Hematopoietic multipotent progenitor cell (in vitro differentiated cells): ENCODE measurements at places on chromosomes 12 and 14. TPM values are rescaled to one million over a fixed set of nuclear protein-coding genes. Genes with fewer than 3 reads are reported as not detected.

TAMALIN gene
- 26.7 TPM for total RNA-seq

SLC24A4 gene
- 0.54 TPM for total RNA-seq

GNG2 gene
- 12.7 TPM for total RNA-seq

LHX5 gene
- not detected for total RNA-seq

BIN2 gene
- total RNA-seq, result 36.1 TPM

DCN gene
- not detected for total RNA-seq

STON2 gene
- total RNA-seq, result 74.6 TPM

ART4 gene
- 0.27 TPM for total RNA-seq

NOVA1 gene
- total RNA-seq, result 0.27 TPM

GRCh38 chr12:73361864-73362230 lies 1089.7 kb downstream of the TRHDE start:
- no peak for DNase-seq

DNA sequence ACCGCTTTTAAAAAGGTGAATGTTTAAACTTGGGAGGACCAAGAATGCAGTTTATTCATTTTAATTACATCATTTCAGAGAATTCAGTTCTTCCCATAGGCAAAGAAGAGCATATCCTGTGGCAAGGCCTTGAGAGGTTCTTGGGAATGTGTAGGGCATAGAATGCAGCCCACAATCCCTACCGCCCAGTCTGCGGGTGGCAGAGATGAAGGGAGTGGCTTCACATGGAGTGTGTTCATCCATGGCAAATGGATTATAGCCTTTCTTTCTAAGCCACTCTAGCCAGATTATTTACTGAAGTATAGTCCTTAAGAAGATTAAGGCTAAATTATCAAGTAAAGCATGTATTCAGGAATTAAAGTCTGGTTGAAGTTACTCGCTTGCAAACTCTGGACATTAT lies 97.4 kb downstream of the TSPAN8 start:
- no peak for DNase-seq

- no peak for DNase-seq
These were observed 102.9 kb downstream of the CCER1 start for GRCh38 chr12:90851800-90852718.

GRCh38 chr14:105918496-105919262 lies 392.3 kb downstream of the TMEM121 start:
- DNase-seq, result no peak

GRCh38 chr14:63578300-63578699 lies 35.1 kb upstream of the PPP2R5E start:
- DNase-seq, result no peak

DNA sequence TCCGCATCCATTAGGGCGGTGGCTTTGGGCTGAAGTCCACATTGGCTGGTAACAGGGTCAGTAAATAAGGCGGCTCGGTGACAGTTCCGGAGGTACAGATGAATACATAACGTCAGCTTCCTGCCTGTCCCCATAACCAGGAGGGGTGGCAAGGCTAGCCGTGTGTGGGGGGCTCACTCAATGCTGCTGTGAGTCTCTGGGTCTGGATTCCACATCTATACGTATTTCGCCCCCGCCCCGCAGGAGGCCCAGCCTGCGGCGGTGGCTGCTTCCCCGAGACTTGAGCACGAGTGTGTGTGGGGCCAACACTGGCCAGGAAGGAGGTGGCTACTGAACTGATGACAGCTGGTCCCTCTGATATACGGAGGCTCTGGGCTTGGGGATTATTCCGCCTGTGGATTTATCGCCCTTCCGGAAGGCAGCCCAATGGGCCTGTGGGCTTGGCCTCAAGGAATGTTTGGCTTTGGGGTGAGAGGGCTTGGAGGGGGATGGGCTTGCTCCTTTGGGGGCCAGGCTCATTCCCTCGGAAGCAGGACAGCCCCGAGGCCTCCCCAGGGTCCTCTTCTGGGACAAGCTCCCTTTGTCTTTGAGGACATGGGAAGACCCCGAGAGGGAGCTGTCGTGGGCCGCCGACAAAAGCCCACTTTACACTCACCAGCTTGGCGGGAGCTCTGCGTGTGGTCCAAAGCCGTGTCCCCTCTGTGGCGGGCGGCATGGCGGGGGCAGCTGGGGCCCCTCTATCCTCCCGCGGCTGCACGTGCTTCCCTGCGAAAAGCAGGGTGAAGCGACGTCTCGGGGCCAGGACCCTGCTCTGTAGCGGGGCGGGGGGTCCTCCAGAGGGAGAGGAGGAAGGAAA lies 82.1 kb downstream of the KIF26A start:
- DNase-seq, result no peak

- DNase-seq, result no peak
These were observed 23.8 kb upstream of the ELK3 start for GRCh38 chr12:96170328-96170727.

DNA sequence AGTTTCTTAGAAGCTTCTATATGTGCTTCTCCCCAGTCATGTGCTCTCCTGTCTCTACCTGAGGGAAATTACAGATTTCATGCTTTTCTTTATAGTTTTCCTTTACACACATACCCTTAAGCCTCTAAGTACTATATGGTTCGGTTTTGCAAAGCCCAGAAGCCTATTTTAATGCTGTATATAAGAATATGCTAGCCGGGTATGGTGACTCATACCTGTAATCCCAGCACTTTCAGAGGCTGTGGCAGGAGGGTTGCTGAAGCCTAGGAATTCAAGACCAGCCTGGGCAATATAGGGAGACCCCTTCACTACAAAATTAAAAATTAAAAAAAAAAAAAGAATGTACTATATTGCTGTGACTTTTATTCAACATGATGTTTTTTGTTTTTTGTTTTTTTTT lies 15.4 kb downstream of the DGLUCY start:
- no peak for DNase-seq

DNA sequence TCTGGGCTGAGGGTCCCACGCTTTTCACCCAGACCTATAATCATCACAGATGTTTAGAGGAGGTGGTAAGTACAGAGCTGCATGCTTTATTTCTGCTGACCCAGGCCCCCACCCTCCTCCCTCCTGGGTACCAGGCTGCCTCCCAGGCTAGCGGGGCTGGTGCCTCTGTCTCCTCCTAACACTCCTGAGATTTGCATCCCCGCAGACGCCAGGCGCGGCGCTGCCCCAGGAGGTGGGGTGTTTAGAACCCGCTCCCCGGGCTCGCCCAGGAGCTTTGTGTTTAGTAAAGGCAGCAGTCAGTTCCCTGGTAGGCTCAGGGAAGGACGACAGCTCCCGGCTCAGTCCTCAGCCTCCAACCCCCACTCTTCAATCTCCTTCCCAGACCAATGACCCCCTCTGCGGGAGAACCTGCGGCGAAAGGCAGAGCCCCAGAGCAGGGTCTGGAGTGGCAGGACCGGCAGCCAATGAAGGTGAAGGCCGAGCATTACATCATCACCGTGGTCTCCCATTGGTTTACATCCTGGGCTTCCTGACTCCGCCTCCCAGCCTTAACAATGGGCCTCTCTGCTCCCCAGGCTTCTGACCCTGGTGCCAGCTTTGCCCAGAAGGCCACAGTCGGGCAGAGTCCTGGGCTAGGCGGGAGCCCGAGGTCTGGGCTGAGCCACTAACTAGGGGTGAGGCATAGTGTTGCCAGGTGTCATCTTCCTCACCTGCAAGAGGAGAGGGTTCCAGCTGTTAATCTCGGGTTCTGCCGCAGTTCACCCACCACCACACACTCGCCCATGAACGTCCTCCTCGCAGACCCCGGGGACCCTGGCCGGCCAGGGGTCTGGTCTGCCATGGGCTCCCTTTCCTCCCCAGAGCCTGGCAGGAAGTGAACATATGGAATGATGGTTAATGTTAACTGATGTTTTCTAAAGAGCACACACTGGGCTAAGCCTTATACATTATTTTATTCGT lies 57.5 kb downstream of the CALM1 start:
- DNase-seq, result no peak

DNA sequence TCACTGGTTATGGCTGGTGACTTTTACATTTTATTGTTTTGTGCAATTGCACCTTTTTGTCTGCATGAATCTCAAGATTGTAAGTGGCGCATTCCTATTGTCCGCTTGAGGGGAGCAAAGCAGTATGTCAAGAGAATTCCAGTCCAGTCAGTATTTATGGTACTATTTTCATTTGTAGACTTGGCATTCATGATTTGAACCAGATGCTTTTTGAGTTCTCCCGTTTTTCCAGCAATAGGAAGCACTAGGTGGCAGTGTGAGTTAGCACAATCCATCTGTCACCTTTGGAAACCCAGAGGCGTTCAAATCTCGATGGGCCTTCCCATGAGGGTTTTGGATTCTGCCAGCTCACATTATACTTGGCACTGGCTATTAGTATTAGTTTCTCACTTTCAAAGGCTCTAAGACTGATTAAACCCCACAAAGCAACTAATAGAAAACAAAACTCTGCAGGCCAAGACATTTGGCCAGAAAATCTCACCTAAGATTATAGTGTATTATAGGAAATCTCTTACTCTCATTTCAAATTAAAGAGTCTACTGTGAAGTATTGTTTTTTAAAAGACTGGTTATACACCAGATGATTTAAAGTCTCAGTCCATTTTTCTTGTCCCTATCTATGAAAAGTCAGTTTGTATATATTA lies 2.2 kb downstream of the DACT1 start:
- no peak for DNase-seq

DNA sequence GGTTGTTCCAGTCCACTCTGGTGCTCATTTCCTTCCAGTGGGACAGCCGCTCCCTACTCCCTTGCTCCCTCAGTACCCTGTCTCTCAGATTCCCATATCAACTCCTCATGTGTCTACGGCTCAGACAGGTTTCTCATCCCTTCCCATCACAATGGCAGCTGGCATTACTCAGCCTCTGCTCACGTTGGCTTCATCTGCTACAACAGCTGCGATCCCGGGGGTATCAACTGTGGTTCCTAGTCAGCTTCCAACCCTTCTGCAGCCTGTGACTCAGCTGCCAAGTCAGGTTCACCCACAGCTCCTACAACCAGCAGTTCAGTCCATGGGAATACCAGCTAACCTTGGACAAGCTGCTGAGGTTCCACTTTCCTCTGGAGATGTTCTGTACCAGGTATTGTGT lies 69.9 kb downstream of the RAD52 start:
- DNase-seq, result no peak

- no peak for DNase-seq
These were observed 160.1 kb downstream of the STXBP6 start for GRCh38 chr14:24889843-24890242.

GRCh38 chr14:61197416-61197815 lies 83.7 kb downstream of the TMEM30B start:
- no peak for DNase-seq

DNA sequence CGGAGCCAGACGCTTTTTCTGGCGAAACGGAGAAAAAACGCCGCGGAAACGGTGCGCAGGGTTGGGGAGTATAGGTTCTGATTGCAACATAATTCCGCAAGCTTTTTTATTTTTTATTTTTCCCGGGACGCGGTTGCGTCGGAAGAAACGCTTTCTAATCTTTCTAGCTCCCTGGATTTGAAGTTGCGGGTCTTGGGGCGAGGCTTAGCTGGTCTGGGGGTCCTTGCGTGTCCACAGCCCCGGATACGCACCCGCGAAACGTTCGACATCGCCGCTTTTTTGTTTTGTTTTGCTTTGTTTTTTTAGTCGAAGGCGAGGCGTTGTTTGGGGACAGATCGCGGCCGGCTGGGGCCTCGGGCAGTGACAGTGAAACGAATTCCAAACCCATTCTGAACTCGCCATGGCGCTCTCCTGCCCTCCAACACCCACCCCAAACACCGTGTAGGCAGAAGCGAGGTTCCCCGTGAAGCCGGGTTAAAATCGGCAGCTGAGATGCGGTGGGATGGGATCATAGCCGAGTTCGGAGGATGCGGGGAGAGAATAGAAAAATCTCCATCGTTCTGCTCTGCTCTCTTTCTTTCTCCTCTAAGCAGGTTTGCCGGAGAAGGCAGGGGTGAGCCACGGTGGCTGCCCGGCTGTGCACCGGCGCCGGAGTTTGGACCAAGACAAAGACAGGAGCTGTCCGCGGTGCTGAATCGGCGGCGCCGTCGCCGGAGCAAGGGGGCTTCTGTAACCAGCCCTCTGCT lies 8.1 kb upstream of the LHX5 start:
- peak; percentile 59 for DNase-seq

GRCh38 chr12:107684029-107684795 lies 1.4 kb upstream of the PWP1 start:
- DNase-seq, result no peak

DNA sequence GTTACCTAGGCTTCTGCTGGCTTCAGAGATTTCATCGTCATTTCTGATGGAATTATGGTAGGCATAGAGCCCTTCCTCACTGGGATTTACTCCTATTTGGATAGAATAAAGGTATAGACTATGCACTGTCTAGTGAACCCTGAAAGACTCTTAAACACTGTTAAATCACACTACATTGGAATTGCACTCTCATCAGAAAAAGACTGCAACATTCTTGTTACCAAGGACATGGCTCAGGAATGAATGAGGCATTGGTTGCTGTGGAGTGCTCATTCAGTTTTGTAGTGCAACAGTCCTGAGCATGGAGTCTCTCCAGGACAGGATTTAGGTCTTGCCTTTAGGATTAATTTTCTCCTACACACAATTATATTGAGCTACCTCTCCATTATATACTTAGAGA lies 483.0 kb downstream of the NRXN3 start:
- no peak for DNase-seq

DNA sequence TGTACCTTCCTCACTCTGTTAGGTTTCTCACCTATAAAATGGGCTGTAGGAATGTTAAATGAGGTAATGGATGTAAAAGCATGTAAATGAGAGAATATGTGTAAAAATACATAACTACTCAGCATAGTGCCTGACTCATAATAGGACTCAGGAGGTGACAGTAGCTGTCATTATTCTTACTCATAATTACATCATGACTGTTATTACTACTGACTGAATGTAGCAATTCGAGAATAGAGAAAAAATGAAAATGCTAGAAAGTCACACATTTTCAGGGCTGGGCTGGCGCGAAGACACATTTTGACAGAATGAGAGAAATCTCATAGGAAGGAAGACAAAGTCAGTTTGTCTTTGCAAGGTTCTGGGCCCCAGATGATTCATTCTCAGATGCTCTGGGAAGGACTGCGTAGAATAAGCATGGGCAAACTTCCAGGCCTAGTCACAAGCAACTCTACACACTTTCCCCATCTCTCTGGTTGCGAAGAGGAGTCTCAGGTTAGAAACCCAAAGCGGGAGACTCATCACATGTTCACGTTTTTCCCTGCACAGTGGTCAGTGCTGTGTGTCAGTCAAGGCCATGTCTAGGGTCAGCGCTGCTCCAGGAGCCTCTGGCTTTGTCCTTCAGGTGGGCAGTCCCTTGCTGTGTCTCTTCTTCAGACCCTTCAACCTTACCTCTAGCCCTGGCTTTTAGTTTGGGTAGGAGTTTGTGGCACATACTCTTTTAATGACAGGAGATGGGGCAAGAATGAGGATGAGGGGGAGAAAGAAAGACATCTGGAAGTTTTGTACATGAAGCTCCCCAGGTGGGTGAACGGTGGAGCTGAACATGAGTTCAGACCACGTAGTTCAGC lies 8.4 kb downstream of the GPRC5A start:
- DNase-seq, result no peak
